ENCODE measurements at places on chromosomes 2 and 18. TPM values are rescaled to one million over a fixed set of nuclear protein-coding genes. Genes with fewer than 3 reads are reported as not detected.

The DNAJB2 gene
- 38.2 TPM for total RNA-seq

The FZD7 gene
- total RNA-seq, result 0.10 TPM

The TUBA4B gene
- not detected for total RNA-seq

The FAP gene
- not detected for total RNA-seq

The CDK5R2 gene
- not detected for total RNA-seq

The TWIST2 gene
- total RNA-seq, result not detected

The AP1S3 gene
- total RNA-seq, result 7.5 TPM

The TMEM247 gene
- total RNA-seq, result not detected

The DSG3 gene
- not detected for total RNA-seq

The POTEI gene
- total RNA-seq, result not detected

The WDFY1 gene
- 82.5 TPM for total RNA-seq

The NMS gene
- not detected for total RNA-seq

The PLA2R1 gene
- not detected for total RNA-seq

The DSG4 gene
- total RNA-seq, result not detected

The BMP10 gene
- total RNA-seq, result not detected

The C2orf72 gene
- total RNA-seq, result not detected

The OTOS gene
- total RNA-seq, result not detected

The CD226 gene
- 126 TPM for total RNA-seq

The SLC66A2 gene
- total RNA-seq, result 34.6 TPM

The GALNT3 gene
- 9.0 TPM for total RNA-seq

The RUFY4 gene
- total RNA-seq, result 2.7 TPM

The CARF gene
- total RNA-seq, result 11.9 TPM

The HOXD11 gene
- not detected for total RNA-seq

The GREB1L gene
- total RNA-seq, result not detected

The TBR1 gene
- not detected for total RNA-seq

The PROKR1 gene
- total RNA-seq, result not detected

The RHOB gene
- total RNA-seq, result 0.52 TPM

The TSN gene
- total RNA-seq, result 63.5 TPM

The MROH2A gene
- total RNA-seq, result not detected

The IL36A gene
- not detected for total RNA-seq

The SCYGR2 gene
- total RNA-seq, result not detected

The REG1B gene
- total RNA-seq, result not detected

The ASPRV1 gene
- 0.99 TPM for total RNA-seq

The ST8SIA5 gene
- 0.15 TPM for total RNA-seq

The TRIB2 gene
- 96.5 TPM for total RNA-seq

The RGPD4 gene
- total RNA-seq, result 0.02 TPM

The ANKRD23 gene
- total RNA-seq, result 17.3 TPM
